ENCODE measurements at places on chromosomes 7 and 10.

DNA sequence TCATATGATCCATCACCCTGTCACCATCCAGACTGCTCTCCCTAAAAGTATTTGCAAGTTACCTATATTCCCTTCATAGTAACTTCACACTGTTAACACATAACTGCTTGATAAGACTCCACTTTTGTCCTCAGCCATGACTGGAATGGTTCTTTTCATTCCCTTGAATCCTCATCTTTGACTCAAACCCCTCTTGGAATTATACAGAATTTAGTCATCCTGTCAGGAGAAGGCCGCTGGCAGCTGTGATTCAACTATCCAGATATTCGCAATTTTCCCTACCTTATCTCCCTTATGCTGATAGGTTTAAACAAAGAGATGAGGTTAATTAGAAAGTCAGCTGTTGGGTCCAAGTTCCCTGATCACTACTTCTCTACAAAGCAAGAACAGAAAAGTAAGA lies 143.0 kb upstream of the HPS1 start:
- no peak for DNase-seq

GRCh38 chr7:91892099-91892705 lies 11.7 kb upstream of the MTERF1 start:
- DNase-seq: peak; percentile 38

DNA sequence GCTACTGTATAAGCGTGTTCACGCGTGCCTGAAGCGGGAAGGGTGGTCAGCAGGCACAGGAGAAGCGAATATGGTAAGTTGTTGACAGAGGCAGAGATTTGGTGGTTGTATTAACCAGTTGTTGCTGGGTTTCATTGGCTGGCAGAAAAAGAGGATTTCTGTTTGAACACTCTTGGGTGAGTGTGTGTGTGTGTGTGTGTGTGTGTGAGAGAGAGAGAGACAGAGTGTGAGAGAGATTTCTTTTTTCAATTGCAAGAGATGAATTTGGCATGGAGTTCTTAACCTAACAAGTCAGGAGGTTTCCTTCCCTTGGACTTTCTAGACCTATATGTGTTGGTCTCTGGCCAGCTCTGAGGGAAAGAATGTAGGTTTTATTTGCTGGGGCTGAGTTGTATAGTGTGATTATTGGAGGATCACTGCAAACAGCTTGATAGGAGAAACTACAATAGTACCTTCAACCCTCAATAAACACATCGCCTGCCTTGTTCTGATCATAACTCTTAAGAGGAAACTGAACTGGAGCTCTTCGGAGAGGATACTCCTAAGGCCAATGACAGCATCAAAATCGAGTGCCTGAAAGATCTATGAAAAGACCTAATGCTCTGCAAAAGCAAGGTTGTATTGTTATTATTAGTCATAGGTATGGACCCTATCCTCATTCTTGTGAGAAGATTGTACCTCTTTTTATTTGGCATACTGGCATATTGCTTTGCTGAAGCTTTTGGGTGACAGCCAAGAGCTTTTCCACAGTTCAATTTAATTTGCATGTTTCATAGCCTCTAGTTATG lies 1.2 kb downstream of the MCU start:
- DNase-seq: no peak

- DNase-seq: no peak
Measured at GRCh38 chr7:45268013-45268412, 110.4 kb downstream of the RAMP3 start.

- no peak for DNase-seq
Measured at GRCh38 chr7:44288811-44289340, 36.5 kb downstream of the CAMK2B start.

DNA sequence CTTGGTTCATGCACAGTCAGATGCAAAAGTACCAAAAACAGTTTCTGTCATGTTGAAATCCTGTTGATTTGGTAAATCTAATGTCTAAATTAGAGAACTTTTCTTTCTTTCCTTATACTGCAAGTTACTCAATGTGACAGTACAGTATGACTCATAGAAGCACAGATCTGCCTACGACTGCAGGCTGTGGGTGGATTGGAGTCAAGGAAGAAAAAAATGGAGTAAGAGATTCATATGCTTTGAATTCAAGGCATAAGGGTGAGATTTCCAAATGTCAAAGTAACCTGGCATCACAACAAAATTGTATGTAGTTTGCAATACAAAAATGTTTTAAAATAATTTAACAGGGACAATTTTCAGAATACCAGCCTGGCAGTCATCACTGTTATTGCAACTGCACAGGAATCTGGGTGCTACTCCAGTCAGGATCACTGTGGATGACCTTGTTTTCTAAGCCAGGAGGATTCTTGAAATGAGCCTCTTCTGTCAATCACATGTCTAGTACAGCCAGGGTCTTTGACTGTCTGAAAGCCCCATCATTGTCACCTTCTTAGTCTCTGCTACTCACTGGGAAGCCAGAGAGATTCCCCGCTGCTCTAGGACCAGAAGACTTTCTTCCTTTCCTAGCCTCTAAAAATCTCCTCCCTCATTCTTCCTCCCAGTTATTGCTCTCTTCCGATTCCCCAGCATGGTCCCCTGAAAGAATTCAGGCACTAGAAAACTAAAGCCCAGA lies 83.6 kb downstream of the CD36 start:
- no peak for DNase-seq

- no peak for DNase-seq
Measured at GRCh38 chr7:112970771-112971170, 115.9 kb downstream of the GPR85 start.

- DNase-seq: no peak
Measured at GRCh38 chr10:124894569-124895215, 47.2 kb upstream of the ZRANB1 start.

DNA sequence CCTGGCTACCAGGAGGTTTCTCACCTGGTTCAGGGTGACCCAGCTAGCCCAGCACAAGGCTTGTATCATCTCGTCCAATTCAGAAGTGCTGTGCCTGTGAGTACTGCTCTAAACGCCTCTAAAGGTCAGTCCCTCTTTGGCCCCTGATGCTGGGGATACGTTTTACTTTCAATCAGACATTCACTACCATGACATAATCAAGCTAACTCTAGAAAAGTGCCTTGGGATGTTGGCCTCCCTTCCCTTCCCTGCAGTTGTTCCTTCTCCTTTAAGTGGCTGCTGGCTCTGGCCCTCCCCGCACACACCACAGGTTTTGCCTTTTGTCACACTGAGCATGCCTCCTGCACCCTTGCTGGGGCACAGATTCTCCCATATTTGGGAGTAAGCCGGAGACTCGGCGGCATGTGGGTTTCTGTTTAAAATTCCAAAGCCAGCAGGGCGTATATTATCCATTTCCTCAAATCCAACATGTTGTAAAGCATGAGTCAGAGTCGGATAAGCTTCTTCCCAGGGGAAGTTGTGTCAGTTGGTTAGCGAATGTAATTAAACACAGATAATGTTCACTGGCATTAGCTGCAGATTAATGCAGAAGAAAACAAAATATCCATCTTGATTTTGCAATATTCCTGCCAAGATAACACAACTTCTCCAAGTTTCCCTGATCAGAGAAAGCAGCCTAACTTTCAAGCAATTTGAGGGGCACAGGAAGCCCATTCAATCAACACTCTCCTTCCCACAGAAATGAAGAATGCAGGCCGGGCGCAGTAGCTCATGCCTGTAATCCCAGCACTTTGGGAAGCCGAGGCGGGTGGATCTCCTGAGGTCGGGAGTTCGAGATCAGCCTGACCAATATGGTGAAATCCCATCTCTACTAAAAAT lies 31.8 kb upstream of the VCL start:
- no peak for DNase-seq

DNA sequence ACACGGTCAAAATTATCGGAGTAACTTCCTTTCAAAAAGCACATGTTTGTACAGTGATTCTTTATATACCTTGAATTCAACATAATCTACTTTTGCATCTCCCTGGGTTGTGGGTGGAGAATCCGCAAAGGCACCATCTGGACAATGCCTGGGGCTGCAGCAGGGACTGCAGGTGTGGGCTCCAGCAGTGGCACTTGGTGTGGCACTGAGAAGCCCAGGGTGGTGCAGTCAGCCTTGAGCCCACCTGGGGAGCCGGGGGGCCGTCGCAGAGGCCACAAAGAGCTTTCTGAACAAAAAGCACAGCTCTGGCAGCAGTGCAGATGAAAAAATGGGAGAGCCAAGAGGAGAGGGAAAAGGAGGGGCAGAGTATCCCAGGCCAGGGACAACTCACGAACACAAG lies 22.2 kb downstream of the PARD3 start:
- no peak for DNase-seq

DNA sequence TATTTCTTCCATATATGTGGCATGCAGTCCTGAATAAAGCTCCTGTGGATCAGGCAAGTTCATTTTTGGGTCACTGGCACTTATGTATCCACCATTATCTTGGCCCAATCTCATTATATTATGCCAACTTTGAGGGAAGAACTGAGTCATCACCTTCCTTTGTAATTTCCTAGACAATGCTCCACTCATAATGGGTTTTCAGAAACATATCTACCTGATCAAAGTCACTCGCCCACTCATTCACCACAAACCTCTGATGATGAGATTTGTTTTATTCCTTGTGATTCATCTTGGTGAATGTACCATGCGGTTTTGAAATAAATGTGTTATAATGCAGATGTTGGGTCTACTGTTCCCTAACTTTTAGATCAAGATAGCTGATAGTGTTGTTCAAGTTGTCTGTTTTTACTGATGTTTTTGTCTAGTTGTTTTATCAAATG lies 525.8 kb downstream of the KIF20B start:
- DNase-seq: no peak
